ENCODE measurements at places on chromosomes 7 and 10.

DNA sequence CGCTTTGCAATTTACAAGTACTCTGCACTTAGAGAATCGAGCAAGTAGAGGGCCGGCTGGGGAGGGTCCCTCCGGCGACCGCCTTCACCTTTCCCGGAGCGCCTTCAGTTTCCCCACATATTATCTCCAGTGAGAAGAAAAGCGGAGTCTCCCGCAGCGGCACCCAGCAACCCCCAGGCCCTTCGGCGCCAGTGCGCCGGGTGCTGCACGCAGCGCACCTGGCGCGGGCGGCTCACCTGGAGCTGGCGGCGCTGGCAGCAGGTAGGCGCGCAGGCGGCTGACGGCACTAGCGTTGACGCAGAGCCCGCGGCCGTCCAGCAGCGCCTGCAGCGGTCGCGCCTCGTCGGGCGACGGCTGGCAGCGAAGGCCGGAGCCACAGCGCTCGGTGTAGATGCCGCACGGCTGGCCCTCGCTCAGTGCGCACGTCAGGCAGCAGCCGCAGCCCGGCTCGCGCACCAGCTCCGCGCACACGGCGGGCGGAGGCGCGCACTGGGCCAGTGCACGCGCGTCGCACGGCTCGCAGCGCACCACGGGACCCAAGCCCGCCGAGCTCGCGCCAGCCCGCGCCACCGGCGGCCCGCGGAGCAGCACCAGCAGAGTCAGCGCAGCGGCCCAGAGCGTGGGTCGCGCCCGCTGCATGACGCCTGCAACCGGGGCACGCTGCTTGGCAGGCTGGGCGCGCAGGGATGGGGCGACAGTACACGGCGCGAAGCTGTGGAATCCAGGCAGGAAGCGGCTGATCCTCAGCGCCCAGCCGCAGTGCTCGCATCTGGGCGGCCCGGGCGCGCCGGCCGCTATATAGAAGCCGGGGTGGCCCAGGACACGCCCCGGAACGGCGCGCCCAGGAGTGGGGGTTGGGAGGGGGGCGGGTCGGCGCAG, at the start of gene IGFBP3:
Gene IGFBP3 (minus strand): TSS at position 771 of the 879 bp plus-strand sequence. CDS start 132 bp downstream, at position 639.
- H3K27ac ChIP-seq: no peak within 1 kb of the TSS
- H3K4me3 ChIP-seq: peak within 1 kb of the TSS; percentile 12
- peaks cover 9% of the 10 kb centered on the region for H3K4me1 ChIP-seq
- peaks cover 20% of the 10 kb centered on the region for H3K27me3 ChIP-seq

GRCh38 chr10:1548146-1548545, 189.2 kb downstream of the ADARB2 start:
- no peaks in the 10 kb centered on the region for H3K4me1 ChIP-seq
- H3K27me3 ChIP-seq: no peaks in the 10 kb centered on the region
- DNase-seq: no peak
- H3K27ac ChIP-seq: no peak overlapping the region

GRCh38 chr10:99895867-99896266, 113.4 kb downstream of the ABCC2 start:
- H3K4me3 ChIP-seq: no peak overlapping the region
- H3K4me1 ChIP-seq: no peaks in the 10 kb centered on the region
- H3K27ac ChIP-seq: no peak overlapping the region
- DNase-seq: no peak
- no peaks in the 10 kb centered on the region for H3K27me3 ChIP-seq

DNA sequence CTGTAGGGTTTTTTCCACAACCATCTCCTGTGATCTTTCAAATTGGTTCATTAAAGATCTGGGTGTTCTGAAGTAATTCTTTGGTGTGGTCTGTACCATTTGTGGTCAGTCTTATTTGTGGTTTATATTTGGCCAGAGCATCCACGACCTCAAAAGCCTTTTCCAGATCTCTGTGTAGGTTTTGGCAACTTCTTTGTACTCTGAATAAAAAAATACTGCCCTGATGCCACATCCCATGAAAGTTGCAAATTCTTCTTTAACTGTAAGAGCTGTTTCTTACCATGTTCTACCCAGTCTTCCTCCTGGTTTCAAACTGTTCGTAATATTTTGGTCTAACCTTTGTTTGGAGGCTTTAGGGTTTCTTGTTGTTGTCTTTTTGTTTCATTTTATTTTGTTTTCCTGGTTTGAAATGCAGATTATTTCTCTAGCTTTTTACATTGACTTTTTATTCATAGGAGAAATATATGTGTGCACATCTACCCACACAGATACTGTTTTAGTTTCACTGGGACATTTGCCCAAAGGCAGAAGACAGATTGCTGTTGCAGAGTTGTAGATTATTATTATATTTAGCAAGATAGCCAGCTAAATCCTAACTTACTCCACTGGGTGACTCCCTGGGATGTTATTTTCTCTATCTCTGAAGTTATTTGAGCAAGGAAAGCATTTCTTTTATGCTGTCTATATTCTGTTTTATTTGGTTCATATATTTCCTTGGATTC, 123.2 kb upstream of the SAMD8 start:
- no peak overlapping the region for H3K4me3 ChIP-seq
- H3K27me3 ChIP-seq: no peaks in the 10 kb centered on the region
- no peaks in the 10 kb centered on the region for H3K4me1 ChIP-seq
- peaks cover 34% of the 10 kb centered on the region for H3K36me3 ChIP-seq
- H3K27ac ChIP-seq: no peak overlapping the region

- H3K36me3 ChIP-seq: no peaks in the 10 kb centered on the region
- H3K27me3 ChIP-seq: peaks cover 30% of the 10 kb centered on the region
Measured at GRCh38 chr10:26217396-26218086, 967 bp downstream of the GAD2 start.

DNA sequence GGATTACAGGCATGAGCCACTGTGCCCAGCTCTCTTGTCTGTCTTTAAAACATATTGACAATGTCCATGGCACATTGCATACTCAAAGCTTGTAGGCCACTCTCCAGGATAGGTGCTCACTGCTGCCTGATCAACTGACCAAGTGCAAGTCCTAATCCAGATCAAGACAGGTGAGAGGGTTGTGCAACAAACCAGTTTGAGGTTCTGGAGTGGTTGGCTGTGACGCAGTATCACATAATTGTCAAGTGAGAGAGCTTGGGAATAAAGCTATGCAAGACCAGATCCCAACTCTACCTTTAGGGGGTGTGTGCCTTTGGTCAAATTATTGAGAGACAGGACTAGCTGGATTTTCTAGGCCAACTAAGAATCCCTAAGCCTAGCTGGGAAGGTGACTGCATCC, 43.0 kb upstream of the OPN4 start:
- H3K36me3 ChIP-seq: no peaks in the 10 kb centered on the region
- H3K4me3 ChIP-seq: no peak overlapping the region
- H3K27ac ChIP-seq: no peak overlapping the region
- H3K27me3 ChIP-seq: peaks cover 2% of the 10 kb centered on the region

DNA sequence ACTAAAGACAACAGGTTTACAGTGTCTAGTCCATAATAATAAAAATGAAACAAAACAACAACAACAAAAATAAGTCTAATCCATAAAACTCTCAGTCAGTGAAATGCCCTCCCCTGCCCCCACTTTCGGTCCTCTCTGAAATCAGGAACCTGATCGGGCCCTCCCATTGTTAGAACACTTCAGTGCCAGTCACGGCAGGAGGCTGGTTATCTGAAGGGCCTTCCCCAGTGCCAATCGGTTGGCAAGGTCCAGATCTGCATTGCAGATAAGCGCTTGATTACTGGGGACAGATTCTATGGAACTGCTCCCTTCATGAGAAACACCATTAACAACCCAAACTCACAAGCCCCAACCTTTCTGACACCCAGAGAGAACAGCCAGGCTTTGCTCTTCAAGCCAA, 72.2 kb upstream of the EEPD1 start:
- H3K4me3 ChIP-seq: no peak overlapping the region
- H3K27ac ChIP-seq: no peak overlapping the region
- H3K36me3 ChIP-seq: no peaks in the 10 kb centered on the region
- DNase-seq: no peak

- no peaks in the 10 kb centered on the region for H3K4me1 ChIP-seq
- no peaks in the 10 kb centered on the region for H3K36me3 ChIP-seq
- no peak overlapping the region for H3K27ac ChIP-seq
- no peaks in the 10 kb centered on the region for H3K27me3 ChIP-seq
- no peak for DNase-seq
- no peak overlapping the region for H3K4me3 ChIP-seq
Measured at GRCh38 chr7:8615019-8615418, 181.6 kb downstream of the NXPH1 start.

DNA sequence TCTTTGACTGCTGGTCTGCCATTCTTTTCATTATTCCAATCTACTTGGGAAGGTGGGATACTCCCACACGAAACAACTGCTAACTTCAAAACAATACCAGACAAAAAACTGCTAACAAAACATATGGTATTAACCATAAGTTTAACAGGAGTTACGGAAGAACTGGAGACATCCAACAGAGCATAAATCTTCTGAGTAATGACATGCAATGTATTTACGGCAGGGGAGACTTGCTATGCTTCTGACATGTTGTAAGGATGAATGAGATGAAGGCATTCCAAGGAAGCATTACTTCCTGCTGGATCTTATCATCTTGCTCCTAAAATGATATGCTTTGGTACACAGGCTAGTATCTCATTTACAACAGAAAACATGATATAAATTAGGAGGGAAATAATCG, 85.8 kb downstream of the ZNF92 start:
- H3K27me3 ChIP-seq: no peaks in the 10 kb centered on the region
- no peak for DNase-seq
- no peak overlapping the region for H3K4me3 ChIP-seq

GRCh38 chr10:30546511-30546910, 83.0 kb downstream of the LYZL2 start:
- no peak overlapping the region for H3K4me3 ChIP-seq
- H3K4me1 ChIP-seq: no peaks in the 10 kb centered on the region
- H3K36me3 ChIP-seq: no peaks in the 10 kb centered on the region
- no peaks in the 10 kb centered on the region for H3K27me3 ChIP-seq

GRCh38 chr7:140229591-140230515, 53.1 kb upstream of the KDM7A start:
- H3K27ac ChIP-seq: peak overlapping the region; percentile 88
- no peaks in the 10 kb centered on the region for H3K36me3 ChIP-seq
- DNase-seq: peak; percentile 46
- peak overlapping the region; percentile 30 for H3K4me3 ChIP-seq

- no peak for DNase-seq
- no peaks in the 10 kb centered on the region for H3K4me1 ChIP-seq
- H3K27me3 ChIP-seq: no peaks in the 10 kb centered on the region
- H3K36me3 ChIP-seq: no peaks in the 10 kb centered on the region
Measured at GRCh38 chr10:88113232-88113631, 249.8 kb downstream of the PTEN start.

- no peak for DNase-seq
- no peak overlapping the region for H3K4me3 ChIP-seq
- no peak overlapping the region for H3K27ac ChIP-seq
- H3K36me3 ChIP-seq: no peaks in the 10 kb centered on the region
- no peaks in the 10 kb centered on the region for H3K27me3 ChIP-seq
Measured at GRCh38 chr10:67841737-67842136, 3.7 kb upstream of the DNAJC12 start.

- DNase-seq: no peak
- H3K4me1 ChIP-seq: peaks cover 8% of the 10 kb centered on the region
Measured at GRCh38 chr10:6022660-6023059, 39.5 kb downstream of the IL2RA start.

- peaks cover 4% of the 10 kb centered on the region for H3K4me1 ChIP-seq
- H3K27ac ChIP-seq: peak overlapping the region; percentile 66
- H3K27me3 ChIP-seq: no peaks in the 10 kb centered on the region
- H3K36me3 ChIP-seq: no peaks in the 10 kb centered on the region
- peak overlapping the region; percentile 93 for H3K4me3 ChIP-seq
- no peak for DNase-seq
Measured at GRCh38 chr7:30771880-30772425, 736 bp downstream of the MINDY4 start.

DNA sequence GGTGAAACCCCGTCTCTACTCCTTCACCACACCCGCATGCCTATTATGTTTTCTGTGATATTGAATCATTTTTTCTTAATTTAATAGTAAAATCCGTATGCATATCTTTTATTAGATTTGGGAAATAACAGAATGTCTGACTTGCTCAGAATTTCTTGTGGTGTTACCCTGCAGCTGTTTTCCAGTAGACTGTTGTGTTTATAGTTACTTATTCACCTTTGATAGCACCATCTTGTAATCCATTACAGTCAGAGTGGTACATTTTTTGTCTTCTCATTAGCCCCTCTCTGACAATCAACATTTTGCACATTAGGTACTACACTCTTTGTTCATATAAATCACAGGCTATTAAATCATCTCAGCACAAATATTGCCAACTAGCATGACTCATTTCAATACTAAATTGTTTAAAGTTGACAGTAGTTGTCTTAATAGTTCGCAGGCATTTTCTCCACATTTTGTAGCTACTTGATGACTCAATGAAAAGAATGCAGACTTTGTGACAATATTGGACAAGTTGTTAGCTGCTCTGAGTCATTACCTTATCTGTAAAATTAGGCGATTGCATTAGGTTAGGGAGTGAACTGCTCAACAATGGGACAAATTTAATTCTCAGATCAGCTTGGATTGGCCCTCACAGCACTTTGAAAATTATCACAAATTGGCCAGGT, 17.8 kb upstream of the SLC16A12 start:
- H3K4me1 ChIP-seq: no peaks in the 10 kb centered on the region

DNA sequence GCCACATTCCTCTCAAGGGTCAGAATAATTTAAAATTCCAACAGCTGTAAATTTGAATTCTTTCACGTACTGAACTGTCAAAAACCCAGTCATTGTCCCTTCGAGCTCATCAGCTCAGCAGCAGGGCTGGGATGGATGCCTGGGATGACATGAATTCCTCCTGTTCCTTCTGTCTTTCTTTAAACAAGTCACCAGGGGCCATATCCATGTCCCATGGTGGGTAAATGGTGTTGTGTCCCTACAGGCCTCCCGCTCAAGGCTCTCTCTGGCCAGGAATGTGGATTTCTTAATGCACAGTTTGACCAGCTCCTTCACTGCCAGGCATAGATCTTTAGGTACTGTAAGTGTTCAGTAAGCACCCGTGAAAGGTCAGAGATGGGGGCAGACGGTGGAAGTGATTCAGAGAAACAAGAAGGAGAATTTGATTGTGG, 13.8 kb upstream of the TECPR1 start:
- peaks cover 4% of the 10 kb centered on the region for H3K36me3 ChIP-seq
- no peaks in the 10 kb centered on the region for H3K27me3 ChIP-seq

DNA sequence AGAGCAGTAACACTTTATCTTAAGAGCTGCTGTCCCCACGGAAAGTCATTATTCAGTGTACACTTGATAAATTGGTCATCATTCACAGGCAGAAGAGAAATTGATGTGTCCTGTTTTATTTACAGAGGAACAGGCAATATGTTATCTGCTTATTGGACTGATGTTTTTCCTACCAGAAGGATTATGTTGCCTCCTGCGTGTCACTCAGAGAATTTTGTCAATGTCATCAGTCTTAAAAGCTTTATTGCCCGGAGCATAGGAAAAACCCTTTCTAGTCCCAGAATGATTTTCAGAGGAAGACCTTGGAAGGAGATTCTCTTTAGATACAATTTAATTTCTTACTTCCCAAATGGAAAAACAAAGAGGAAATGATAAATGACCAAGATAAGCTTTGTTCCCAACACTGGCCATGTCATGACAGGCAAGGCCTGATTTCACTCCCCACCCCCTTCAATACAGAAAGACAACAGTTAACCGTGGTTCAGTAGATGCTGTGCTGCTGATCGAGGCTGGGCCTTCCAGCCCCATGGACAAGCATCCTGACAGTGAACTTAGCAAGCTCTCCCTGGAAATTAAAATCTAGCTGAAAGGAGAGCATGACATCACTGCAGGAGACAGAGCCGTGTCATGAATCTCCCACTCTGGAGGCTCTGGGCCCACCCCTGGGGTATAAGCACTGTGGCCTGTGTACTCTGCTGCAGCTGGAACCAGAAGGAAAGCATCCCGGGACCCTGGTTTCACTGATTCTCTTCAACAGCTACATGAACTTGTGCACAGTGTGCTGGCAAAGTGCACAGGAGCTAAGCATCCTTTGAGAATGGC, 118.8 kb upstream of the LYZL2 start:
- H3K27ac ChIP-seq: no peak overlapping the region
- no peaks in the 10 kb centered on the region for H3K36me3 ChIP-seq
- H3K27me3 ChIP-seq: no peaks in the 10 kb centered on the region
- DNase-seq: no peak

All from effector memory CD4-positive, alpha-beta T cell (primary cell).